GOT3 (cell line): ENCODE measurements at places on chromosomes 7 and 10.

DNA sequence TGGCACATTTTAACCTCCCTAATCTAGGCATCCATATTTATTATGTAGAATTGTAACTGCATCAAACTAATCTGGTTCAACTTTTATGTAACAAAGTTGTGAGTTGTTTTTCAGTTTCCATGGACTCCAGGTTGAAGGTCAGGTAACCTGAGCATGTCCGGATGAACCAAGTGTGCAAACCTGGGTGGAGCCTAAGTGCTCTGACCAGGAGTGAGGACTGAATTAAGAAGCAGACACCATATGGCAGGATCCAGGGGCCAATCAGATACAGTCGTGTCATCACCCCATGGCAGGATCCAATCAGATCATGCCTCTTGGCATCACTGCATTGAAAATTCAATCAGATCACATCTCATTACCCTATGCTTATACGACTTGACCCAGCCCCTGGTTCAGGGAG, 41.2 kb upstream of the PHYHIPL start:
- no peak for DNase-seq

DNA sequence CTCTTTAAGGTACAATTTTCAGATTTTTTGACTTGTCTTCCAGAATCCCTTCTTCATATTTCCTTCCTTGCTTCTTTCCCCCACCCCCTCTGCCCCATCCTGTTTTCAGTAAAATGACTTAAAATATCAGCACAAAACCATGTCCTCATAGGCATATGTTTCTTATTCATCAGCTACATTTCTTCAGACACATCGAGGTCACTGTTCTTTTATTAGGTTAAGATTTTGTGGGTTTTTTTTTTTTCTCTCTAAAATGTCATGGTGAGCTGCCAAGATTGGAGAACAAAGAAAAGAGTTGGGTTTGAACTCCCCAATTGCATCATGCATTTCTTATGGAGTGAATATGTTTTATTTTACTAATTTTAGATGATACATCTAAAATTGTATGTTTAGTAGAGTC, 35.8 kb downstream of the LAMB4 start:
- DNase-seq = no peak

GRCh38 chr10:72121389-72121788, 33.0 kb upstream of the SPOCK2 start:
- DNase-seq = no peak

DNA sequence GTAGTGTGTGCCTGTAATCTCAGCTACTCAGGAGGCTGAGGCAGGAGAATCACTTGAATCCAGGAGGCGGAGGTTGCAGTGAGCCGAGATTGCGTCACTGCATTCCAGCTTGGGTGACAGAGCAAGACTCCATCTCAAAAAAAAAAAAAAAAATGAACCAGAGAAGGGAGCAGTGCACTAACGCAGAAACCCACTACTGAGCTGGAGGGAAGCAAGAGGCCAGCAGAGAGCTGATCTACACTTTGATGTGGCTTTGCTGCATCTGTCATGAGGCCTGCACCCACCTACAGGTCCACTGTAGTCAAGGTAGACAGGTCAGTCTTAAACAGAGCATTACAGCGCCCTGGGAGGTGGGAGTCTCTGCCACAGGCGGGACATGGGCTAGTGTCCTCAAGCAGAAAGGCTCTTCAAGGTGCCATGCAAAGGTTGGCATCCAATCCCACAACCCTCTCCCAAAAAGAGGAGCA, 30.0 kb downstream of the MAT1A start:
- no peak for DNase-seq

DNA sequence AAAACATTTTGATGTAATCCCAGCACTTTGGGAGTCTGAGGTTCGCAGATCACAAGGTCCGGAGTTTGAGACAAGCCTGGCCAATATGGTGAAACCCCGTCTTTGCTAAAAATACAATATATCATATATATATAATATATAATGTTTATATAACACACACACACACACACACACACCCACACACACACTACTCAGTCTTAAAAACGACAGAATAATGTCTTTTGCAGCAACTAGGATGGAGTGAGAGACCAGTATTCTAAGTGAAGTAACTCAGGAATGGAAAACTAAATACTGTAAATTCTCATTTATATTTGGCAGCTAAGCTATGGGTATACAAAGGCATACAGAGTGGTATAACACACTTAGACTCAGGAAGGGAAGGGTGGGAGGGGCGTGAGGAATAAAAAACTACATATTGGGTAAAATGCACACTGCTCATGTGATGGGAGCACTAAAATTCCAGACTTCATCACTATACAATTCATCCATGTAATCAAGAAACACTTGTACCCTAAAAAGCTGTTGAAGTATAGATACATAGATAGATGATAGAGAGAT, 231.2 kb upstream of the SEMA3A start:
- no peak for DNase-seq

DNA sequence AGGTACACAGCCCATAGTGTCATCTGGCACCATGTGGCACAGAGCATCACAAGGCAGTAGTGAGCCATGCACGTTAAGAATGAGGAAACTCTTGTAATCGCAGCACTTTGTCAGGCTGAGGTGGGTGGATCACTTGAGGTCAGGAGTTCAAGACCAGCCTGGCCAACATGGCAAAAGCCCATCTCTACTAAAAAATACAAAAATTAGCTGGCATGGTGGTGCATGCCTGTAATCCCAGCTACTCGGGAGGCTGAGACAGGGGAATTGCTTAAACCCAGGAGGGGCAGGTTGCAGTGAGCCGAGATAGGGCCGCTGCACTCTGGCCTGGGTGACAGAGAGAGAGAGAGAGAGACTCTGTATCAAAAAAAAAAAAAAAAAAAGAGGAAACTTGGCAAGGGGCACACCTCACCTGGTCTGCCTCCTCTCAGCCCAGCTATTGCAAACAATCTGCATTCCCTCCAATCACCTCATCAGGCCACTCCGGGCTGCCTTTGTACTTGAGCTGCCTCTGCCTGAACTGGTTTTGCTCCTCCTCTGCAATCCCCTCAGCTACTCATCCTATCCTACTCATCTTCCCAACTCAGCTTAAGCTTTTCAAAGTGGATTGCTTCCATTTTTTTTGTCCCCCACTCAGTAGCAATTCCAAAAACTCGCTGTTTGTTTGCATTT, 46.0 kb upstream of the OPTN start:
- DNase-seq = no peak

DNA sequence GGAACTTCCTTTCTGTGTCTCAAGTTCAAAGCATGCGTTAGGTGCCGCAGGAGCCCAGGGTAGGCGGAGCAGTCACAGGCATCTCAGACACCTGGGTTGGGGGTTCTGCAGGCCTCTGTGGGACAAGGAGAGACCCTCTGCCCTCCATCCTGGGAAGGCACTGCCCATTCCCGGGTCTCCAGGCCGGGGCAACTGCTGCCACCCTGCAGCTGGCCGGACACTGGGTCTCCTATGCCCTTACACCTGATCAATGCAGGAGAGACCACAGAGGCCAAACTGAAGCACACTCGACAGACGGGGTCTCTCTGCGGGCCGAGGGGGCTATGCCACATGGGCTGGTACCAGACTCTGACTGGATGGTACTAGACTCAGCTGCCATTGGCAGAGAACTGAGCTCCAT, 36.9 kb downstream of the YKT6 start:
- no peak for DNase-seq

GRCh38 chr7:154917808-154918160, 85.1 kb downstream of the PAXIP1 start:
- DNase-seq = no peak

GRCh38 chr10:94264085-94264484, 98.7 kb downstream of the NOC3L start:
- no peak for DNase-seq

DNA sequence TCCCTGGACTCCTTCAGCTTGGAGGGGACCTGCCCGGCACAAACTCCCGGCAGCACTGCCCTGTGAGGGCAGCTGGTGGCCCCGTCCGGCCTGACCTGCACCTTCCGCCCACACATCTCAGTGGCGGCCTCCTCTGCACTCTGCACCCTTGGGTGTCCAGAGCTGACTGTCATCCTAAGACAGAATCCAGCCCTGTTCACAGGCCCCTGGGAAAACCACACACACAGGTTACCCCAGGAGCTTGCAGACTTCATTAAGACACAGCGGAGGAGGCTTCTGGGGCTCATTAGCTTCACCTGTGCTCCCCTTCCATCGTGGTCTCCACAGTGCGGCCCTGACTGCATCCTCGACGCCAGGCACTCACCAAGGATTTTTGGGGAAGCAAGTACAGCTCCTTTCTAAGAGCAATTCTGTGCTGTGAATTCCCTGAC, 51.5 kb upstream of the SHH start:
- DNase-seq = no peak

- no peak for DNase-seq
Measured at GRCh38 chr10:3554121-3554522, 230.9 kb downstream of the KLF6 start.

- DNase-seq = no peak
Measured at GRCh38 chr10:95792874-95793285, 36.9 kb downstream of the ENTPD1 start.

DNA sequence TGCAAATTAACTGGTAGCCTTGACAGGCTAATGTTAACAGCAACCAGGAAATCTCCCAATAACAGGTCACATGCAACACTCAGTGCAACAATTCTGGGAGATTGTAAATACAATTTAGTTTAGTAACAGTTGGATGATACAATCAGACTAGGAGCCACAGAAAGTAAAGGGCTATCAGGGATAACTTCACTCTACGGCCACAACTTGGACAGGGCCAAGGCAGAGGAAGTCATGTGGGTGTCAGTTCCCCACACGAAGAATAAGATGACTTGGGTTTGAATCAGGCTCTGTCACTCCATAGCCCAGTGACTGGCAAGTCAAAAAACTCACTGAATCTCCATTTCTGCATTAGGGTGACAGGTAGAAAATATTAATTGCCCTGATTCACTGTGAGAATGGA, 217.3 kb upstream of the CCDC6 start:
- no peak for DNase-seq

GRCh38 chr7:103080923-103081322, 6.0 kb downstream of the ARMC10 start:
- no peak for DNase-seq

DNA sequence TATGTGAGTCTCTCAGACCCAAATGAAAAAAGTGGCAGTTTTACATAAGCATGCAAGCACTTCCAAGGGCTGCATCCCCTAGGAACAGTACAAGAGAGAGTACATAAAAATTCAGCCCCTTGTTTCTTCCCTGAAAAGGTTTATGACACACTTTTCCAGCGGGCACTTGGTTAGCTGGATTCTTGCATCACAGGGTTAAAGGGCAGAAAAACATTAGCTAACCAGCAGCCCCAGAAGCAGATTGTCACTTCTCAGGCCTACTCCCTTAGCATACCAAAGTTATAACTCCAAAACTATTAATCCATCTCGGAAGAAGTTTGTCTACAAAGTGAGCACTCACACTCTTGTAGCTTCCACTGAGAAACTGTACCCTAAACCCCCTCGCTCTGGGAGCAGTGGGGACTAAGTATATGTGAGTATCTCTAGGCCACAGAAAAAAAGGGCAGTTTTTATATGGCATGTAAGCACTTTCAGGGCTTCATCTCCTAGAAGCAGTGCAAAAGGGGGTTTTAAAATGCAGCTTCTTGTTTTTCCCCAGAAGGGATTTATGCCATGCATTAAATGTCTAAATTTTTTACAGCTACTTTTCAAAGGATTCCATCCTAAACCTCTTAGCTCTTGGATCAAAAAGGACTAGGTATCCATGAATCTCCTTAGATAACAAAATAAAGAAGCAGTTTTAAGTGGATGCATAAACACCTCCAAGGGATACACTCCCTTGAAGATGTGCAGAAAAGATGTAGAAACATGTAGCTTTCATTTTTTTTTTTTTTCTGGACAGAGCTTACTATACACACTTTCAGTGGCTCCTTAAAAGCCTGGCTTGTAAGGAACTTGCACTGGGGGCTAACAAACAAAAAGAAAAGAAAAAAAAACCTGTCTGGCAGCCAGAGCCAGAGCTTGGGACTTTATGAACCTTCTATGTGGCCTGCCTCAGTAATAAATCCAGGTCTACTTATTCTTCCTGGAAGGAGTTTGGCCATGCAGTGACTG, 956.7 kb downstream of the CCSER2 start:
- no peak for DNase-seq

- DNase-seq = no peak
Measured at GRCh38 chr10:110962443-110962842, 43.0 kb downstream of the SHOC2 start.

- DNase-seq = no peak
Measured at GRCh38 chr10:124911124-124912067, 30.5 kb upstream of the ZRANB1 start.

DNA sequence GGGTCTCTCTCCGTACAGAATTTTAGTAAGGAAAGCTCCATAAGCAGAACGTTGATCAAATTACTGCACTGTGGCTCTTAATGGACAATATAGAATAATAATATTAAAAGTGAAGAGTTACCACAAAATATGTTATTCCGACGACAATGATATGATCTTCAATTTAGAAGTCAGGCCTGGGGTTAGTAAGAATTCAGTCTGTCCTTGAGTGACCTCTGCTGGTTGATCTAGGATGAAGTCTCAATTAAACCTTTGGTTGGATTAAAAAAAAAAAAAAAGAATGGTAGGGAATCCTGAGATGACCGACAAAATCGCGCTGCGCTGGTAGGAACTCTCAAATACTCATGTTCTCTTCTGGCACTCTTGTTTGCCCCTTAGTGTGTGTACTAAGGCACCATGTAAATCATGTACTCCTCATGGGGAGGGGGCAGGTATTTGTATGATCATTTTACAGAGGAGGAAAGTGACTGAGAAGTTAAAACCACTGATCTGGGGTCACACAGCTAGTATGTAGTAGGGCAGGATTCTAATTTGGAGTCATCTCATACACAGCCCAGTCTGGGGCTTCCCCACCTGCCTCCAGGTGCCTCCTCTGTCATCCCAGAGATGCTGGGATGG, 161.3 kb upstream of the NPVF start:
- DNase-seq = no peak

DNA sequence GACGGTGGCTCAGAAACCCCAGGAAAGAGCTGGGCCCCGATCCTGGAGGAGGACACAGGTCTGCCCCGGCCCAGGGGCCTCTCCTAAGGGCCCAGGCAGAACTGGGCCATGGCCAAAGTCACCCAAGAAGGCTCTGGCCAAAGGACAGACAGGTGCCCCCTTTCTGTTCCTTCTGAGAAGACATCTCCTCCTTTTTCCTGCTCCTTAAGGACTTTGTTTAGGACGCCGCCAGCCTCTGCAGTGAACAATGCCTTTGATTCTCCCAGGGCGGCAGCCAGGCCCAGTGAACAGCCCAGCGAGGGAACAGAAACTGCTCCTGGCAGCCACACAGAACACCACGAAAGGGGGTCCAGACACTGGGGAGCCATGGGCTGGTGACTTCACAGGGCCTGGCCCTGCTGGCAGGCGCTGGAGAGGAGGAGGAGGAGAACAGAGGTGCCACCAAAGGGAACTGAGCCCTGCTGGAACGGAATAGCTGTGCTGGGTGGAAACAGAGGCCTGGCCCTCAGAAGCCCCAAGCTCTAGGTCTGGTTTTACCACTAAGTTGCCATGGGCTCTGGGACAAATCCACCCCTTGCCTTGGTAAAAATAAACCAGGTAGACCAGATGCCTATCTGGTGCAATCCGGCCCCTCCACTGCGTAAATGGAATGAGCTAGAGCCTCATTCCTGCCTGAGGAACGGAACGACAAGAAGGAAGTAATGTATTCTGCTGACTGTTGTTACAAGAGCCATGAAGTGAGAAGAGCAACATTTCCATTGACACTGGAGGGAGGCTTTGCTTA, 163.3 kb upstream of the RHEB start:
- no peak for DNase-seq
